Activated naive CD8-positive, alpha-beta T cell treated with anti-CD3 and anti-CD28 coated beads, Interleukin-2, amount 10 ng/mL, durations not matched to agents 7 days and 5 days (primary cell): ENCODE measurements at places on chromosomes 5 and 9. TPM values are rescaled to one million over a fixed set of nuclear protein-coding genes. Genes with fewer than 3 reads are reported as not detected.

DNA sequence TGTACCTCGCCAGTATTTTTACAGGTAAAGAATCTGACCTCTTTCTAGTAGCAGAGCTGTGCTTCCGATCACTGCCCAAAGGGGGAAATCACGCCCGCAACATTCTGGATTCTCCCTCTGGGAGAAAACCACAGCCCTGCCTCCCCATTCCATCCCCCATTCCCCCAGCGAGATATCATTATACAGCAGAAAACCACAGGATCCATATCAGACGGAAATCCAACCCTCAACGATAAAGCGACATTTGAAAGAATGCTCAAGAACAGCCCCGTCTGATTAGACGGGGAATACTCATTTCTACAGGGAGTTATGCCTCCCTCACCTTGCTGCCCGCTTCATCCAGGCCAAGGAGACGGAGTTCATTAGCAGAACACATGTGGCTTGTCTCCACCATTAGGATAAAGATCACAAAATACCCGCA is 172.8 kb downstream of the COL23A1 start:
- DNase-seq, result no peak

SPAG8 gene
- total RNA-seq, result 4.6 TPM

NPM1 gene
- total RNA-seq, result 1,002 TPM

GRCh38 chr5:148708854-148709253 is 54.5 kb upstream of the HTR4 start:
- no peak for DNase-seq

TXNDC8 gene
- total RNA-seq, result not detected

C9orf50 gene
- total RNA-seq, result not detected

PHYHD1 gene
- 1.6 TPM for total RNA-seq

GRCh38 chr5:150778088-150778516 is 455 bp upstream of the SMIM3 start:
- no peak for DNase-seq

DNA sequence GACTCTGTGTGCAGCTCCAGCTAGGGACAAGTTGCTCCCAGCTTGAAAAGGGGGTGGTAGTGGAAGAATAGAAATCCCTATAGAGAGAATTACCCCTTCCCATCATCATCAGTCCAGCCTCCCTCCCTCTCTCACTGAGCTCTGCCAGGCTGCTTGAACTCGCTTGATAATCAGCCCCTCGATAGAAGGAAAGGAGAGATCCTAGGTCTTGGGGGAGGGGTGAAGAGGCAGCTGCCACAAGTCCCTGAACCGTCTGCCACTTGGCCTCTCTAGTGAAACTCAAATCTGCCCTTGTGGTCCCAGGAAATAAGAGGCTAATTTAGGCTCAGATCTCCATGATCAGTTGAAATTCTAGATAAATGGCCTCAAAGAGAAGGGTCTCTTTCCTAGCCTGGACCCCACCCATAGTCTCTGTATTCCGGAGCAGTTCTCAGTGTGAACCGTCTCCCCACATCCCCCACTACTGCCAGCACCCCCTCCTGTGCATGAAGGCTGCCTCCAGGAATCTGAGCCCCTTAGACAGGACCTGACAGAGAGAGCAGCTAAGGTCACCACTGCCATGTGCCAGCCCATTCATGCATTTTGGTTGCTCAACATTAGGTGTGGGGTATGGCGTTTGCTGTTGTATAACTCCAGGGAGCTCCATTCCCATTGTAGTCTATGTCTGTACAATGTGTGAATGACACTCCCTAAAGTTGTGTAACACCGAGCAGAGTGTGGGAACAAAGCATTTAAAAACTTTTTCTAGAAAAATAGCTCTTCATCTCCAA is 5.5 kb downstream of the DNAJB5 start:
- DNase-seq, result no peak

- no peak for DNase-seq
Observed at GRCh38 chr9:110049699-110050450, 158.1 kb downstream of the C9orf152 start.

GGTA1 gene
- not detected for total RNA-seq

- DNase-seq, result no peak
Observed at GRCh38 chr9:137945581-137945980, 68.0 kb downstream of the CACNA1B start.

IFNA2 gene
- not detected for total RNA-seq

GRCh38 chr9:78031444-78031892 is at the start of gene GNAQ:
GNAQ (minus strand) TSS chr9:78031811; CDS start chr9:78031235, 576 bp downstream.
- peak; percentile 80 for DNase-seq

GRCh38 chr5:177526191-177526590 is 9.4 kb upstream of the DDX41 start:
- peak; percentile 12 for DNase-seq

FSTL4 gene
- 0.83 TPM for total RNA-seq

- no peak for DNase-seq
Observed at GRCh38 chr9:132030626-132031325, 48.9 kb downstream of the MED27 start.

ZNF483 gene
- total RNA-seq, result 7.0 TPM

CATSPER3 gene
- 0.40 TPM for total RNA-seq

CTXN3 gene
- not detected for total RNA-seq

GRCh38 chr5:120229036-120229435 is 235.1 kb upstream of the PRR16 start:
- no peak for DNase-seq

DNA sequence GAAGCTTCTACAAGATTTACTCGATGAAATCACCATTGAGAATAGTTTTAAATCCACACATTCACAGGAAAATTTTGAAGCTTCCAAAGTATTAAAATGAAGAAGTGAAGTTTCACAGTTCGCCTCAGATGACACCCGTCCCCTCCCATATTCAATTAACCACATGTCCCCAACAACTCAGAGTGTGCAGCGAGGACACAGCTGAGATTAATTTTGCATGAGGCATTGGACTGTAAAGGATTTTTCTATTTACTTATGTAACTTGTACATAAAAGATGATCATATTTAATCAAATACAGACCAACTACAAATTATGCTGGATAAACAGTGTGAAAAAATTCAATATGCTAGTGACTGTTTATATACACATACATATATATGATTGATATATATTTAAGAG is 84.7 kb upstream of the OLFM1 start:
- no peak for DNase-seq
